ENCODE measurements at places on chromosomes 7 and 10.

GRCh38 chr10:83612050-83612449 lies 527.3 kb upstream of the GHITM start:
- no peak for DNase-seq

DNA sequence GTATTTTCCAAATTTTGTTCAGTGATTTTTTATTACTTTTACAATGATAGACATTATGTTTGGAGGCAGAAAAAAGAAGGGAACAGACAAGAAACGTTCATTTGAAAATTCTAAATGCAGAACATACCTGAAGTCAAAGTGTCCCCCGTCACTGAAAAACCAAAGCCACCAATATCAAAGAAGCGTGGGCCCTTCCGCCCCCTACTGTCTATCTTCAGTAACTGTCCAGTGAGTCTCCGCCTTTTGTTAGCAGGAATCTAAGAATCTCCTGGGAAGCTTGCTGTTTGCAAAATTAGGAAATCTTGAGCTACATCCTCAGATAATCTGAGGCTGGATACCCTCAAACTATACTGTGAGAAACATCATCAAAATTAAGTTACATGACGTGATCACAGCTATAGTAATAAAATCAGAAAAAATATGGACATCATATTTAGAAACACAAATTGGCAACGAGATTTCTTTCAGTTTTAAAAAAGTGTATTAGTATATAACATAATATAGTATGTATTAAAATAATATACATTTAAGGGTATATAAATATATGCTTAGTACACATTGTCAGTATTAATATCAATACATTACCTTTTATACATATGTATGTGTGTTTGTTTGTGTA lies 169.3 kb upstream of the AKR1E2 start:
- DNase-seq, result no peak

GRCh38 chr7:66145400-66146104 lies 30.9 kb downstream of the CRCP start:
- no peak for DNase-seq

- DNase-seq, result no peak
These were observed 918.9 kb downstream of the GRID1 start for GRCh38 chr10:85447690-85448089.

GRCh38 chr7:43552122-43552521 lies 30.8 kb upstream of the STK17A start:
- DNase-seq, result no peak

DNA sequence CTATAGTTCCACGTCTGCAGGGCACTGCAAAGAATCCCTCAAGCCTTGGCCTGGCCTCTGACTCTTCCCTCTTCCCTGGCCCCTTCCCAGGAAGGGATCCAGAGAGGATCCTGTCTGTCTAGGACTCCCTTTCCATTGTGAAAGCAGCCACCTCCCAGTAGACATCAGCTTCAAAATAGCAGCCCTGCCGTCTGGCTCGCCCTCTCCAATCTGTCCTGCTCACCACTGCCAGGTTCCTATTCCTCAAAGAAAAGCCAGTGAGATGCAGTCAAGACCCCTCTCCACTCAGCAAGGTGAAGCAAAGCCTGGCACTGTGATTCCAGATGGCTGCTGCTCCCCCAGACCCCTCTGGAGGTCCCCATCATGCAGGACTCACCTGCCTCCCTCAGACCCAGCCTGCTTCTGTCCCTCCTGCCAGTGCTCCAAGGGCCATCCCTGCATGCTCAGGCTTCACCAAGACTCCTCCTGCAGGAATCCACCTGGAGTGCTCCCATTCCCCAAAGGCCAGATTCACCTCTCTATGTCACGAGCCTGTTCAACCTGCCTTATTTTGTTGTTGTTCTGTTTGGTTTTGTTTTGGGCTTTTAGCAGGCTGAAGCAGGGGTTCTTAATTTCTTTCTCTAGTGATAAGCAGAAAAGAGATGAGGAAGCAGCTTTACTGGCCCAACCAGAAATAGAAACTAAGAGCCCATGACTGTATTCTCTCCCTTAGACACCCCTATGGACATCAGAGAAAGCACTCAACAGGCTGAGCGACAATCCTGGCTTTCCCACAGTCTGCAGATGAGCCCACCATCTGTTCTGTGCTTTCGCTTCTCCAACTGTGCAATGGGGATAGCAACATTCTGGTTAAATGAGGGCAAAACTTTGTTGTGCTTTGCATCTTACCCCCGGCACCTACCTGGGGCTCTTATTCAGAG lies 305.1 kb downstream of the GRID1 start:
- no peak for DNase-seq

DNA sequence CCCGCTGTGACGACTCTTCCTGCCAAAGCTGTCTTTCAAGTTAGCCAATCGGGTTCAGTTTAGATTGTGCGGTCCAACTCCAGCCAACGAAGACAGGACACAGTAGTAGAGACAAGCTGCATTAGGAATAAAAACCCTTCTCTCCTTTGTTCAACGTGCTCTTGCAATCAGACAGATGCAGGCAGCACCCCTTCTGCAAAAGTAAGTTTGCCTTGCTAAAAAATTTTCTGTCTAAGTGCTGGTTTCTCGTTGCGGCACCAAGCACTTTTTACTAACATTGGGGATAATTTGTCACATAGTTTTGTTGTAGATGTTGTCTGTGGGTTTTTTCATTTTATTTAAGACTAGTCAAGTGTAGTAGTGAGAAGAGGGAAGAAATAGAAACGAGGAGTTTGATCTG lies 58.1 kb downstream of the MINPP1 start:
- no peak for DNase-seq

GRCh38 chr7:74025730-74026129 lies 2.2 kb upstream of the ELN start:
- DNase-seq, result no peak

- DNase-seq, result no peak
These were observed 16.4 kb upstream of the ELAPOR2 start for GRCh38 chr7:87075671-87076404.

GRCh38 chr7:26683277-26683676 lies 181.1 kb downstream of the SKAP2 start:
- no peak for DNase-seq

DNA sequence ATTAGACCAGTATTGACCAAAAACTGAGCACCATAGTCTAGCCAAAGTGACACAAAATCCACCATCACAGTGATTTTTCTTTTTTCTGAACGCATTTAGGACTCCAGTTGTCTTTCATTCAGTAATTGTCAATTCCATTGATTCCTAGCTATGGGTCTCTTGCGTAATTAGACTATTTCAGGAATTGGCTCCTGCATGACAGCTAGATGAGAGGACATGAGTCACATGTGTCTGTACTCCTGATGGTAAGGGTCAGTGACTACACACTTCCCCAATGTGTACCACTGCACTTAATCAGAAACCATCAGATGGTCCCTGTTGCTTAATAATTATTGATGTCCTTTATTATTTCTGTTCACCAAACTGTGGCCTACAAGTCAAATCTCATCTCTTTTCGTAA lies 469.5 kb downstream of the POM121L12 start:
- DNase-seq, result no peak

- no peak for DNase-seq
These were observed 67.9 kb downstream of the ADCY1 start for GRCh38 chr7:45642044-45642443.

DNA sequence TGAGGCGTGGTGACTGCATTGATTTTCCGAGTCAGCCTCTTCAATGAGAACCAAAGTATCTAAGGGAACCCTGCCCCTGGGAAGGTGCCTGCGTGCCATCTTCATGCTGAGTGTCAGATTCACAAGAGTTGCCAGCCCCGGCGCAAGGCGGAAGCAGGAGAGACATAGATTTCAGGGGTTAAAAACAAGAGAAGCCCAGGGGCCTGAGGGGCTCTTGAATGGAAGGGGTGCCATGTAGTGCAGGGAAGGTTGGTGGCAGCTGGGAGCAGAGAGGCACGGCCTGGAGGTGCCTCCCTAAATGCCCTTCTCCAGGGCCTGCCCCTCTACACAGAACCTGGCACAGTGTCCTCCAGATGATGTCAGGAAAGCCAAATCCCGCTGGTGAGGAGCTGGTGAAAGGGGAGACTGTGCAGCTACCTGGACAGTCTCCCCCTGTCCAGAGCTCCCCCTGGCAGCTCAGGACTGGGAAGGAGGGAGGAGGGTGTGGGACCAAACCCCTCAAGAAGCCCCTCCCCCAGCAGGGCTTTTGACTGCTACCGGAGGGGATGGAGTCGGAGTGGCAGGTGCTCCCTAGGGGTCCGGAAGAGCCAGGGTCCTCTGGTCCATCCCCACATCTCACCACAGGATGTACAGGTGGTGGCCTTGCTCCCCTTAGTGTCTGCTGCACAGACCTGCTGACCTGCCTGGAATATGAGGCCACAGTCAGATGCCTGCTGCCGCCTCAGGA lies 137.9 kb downstream of the TCERG1L start:
- no peak for DNase-seq
